ENCODE measurements at places on chromosomes 1 and 21. TPM values are rescaled to one million over a fixed set of nuclear protein-coding genes. Genes with fewer than 3 reads are reported as not detected.

The ZBTB40 gene
- 13.8 TPM for total RNA-seq

GRCh38 chr1:170910273-170910672 lies 25.1 kb upstream of the MROH9 start:
- no peak overlapping the region for H3K4me3 ChIP-seq
- H3K27ac ChIP-seq = peak overlapping the region; percentile 57
- no peaks in the 10 kb centered on the region for H3K27me3 ChIP-seq
- peaks cover 12% of the 10 kb centered on the region for H3K4me1 ChIP-seq
- no peaks in the 10 kb centered on the region for H3K36me3 ChIP-seq
- peak; percentile 86 for DNase-seq

The OR2T33 gene
- not detected for total RNA-seq

GRCh38 chr21:24224422-24224821 lies 1382.9 kb downstream of the MRPL39 start:
- H3K4me3 ChIP-seq = no peak overlapping the region
- no peaks in the 10 kb centered on the region for H3K4me1 ChIP-seq
- H3K27ac ChIP-seq = no peak overlapping the region

- no peak overlapping the region for H3K27ac ChIP-seq
- DNase-seq = no peak
- no peaks in the 10 kb centered on the region for H3K36me3 ChIP-seq
- no peak overlapping the region for H3K4me3 ChIP-seq
- no peaks in the 10 kb centered on the region for H3K27me3 ChIP-seq
Measured at GRCh38 chr1:234089396-234089795, 184.9 kb downstream of the SLC35F3 start.

- DNase-seq = no peak
- no peak overlapping the region for H3K4me3 ChIP-seq
- no peaks in the 10 kb centered on the region for H3K4me1 ChIP-seq
- peaks cover 10% of the 10 kb centered on the region for H3K36me3 ChIP-seq
- no peaks in the 10 kb centered on the region for H3K27me3 ChIP-seq
Measured at GRCh38 chr1:64886877-64887276, 79.5 kb downstream of the JAK1 start.

The NPHS2 gene
- not detected for total RNA-seq

DNA sequence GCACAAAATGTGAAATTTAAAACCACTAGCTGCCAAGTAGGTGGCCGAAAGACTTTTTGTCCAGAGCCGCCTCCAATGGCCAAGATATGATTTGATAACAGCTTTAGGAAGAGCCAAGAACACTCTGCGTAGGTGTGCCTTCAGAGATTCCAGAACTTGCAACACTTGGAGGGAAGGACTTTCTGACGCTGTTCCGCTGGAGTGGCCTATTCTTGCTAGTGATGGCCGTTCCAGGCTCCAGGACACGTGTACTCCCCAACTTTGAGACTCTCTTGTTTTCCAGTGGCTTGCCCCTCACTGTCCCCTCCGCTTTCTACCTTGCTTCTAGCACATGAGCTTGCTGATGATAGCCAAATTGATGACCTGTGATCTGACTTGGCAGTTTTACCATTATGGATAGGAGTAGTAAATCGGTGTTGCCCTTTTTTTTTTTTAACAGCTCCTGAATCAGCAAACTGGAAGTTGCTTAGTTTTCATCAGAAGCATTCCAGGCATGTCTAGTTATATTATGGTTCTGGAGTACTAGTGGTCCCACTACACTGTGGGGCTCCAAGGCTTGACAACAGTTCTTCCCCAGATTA lies 1.0 kb downstream of the PRDX6 start:
- H3K4me3 ChIP-seq = peak overlapping the region; percentile 89
- peaks cover 56% of the 10 kb centered on the region for H3K4me1 ChIP-seq
- H3K36me3 ChIP-seq = peaks cover 37% of the 10 kb centered on the region

DNA sequence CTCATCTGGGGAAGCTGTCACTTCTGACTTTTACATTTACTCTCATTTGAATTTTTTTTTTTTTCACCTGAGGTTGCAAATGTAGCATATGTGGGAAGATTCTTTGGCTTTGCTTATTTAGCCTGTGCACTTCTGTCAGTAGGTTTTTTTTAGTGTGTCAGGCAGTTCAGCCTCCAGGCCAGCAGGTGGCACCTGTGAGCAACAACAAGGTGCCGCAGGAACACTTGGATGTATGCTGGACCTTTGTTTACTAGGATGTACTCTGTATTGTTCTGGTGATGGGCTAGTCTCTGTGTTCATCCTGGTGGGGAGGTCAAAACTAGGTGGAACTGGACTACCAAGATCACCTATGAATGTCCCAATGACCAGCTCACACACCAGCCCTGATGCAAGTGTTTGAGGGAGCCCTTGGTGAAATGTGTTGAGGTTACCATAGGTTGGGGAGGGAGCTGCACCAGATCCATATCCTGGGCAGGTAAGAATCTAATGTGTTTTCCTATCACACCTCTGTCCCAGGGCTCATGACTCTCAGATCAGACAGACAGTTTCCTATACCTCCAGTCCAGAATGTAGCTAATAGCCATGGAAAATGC lies 618.2 kb downstream of the BRINP3 start:
- H3K27ac ChIP-seq = no peak overlapping the region
- H3K4me1 ChIP-seq = no peaks in the 10 kb centered on the region
- no peaks in the 10 kb centered on the region for H3K36me3 ChIP-seq
- no peaks in the 10 kb centered on the region for H3K27me3 ChIP-seq
- H3K4me3 ChIP-seq = no peak overlapping the region

DNA sequence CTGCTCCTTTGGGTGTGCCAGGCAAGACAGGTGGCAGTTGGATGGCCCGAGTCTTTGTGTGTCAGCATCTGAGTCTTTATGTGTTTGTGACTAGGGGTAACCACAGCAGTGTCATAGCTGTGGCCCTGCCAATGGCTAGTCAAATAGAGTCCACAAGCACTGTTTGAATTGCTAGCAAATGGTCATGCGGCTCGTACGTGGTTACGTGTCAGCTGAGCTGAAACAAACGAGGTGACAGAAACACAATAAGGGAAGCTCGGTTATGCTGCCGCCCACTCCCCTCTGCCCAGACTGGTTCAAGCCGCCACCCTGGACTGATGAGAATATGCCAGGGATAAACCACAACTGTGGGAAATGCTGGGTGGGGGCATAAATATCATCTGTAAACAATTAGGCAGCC lies 174.3 kb upstream of the LMO4 start:
- no peaks in the 10 kb centered on the region for H3K27me3 ChIP-seq
- no peaks in the 10 kb centered on the region for H3K36me3 ChIP-seq
- no peak overlapping the region for H3K4me3 ChIP-seq
- no peak overlapping the region for H3K27ac ChIP-seq
- peaks cover 25% of the 10 kb centered on the region for H3K4me1 ChIP-seq

GRCh38 chr1:180631194-180631765 lies 542 bp upstream of the XPR1 start:
- DNase-seq = no peak
- H3K4me1 ChIP-seq = peaks cover 31% of the 10 kb centered on the region
- peaks cover under 1% of the 10 kb centered on the region for H3K27me3 ChIP-seq
- no peaks in the 10 kb centered on the region for H3K36me3 ChIP-seq
- no peak overlapping the region for H3K4me3 ChIP-seq

DNA sequence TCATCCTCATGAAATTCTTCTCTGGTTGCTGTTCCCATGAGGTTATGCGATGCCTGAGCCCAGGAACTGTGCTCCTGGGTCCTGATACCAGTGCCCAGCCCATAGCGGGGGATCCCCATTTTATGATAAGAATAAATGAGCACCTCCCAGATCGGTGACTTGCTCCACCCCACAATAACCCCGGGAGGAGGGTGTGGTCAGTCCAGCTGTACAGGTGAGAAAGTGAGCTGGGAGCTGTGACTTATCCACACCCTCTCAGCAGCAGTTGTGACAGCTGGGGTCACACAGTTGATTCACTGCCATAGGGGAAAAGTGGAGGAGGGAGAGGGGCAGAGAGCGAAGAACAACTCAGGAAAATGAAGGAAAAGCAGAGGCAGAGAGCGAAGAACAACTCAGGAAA lies 33.4 kb downstream of the OR2G3 start:
- no peak overlapping the region for H3K4me3 ChIP-seq
- peak; percentile 44 for DNase-seq
- H3K4me1 ChIP-seq = no peaks in the 10 kb centered on the region
- no peaks in the 10 kb centered on the region for H3K27me3 ChIP-seq
- H3K27ac ChIP-seq = no peak overlapping the region

DNA sequence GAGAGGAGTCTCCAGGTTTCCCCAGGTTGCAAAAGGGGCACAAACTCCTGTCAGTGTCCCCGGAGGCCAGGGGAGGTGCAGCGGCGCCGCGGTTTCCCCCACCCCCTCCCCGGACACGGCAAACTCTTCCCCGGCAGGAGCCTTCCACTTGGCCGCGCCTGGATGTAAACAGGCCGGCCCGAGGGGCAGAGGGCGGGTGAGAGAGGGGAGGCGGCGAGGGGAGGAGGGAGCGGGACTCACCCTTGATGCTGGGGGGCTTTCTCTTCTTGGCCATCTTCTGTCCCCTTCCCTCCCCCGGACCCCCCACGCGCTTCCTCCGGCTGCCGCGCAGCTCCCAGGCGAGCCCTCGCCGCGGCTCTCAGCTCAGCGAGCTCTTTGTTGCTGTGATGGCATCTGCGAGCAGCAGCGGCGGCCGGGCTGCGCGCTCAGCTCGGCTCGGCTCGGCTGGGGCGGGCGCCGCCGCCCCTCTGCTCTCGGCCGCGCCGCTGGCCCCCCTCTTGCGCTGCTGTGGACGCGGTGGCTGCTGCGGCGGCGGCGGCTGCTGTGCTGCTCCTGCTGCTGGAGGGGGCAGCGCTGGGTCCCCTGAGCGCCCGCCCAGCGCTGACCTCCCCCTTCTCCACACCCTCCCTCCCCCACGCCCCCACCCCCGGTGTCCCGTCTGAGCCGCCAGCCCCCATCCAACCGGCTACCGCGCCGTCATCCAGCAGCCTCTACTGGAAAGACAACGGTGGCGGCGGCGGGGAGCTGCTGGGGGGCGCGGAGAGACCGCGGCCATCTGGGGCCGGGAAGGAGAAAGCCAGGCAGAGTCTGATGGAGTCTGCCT lies 4.9 kb upstream of the SLC44A5 start:
- H3K27ac ChIP-seq = no peak overlapping the region
- DNase-seq = peak; percentile 91
- no peaks in the 10 kb centered on the region for H3K4me1 ChIP-seq
- H3K27me3 ChIP-seq = peaks cover 34% of the 10 kb centered on the region

The BARHL2 gene
- total RNA-seq = not detected

The SLC9C2 gene
- total RNA-seq = not detected

- peaks cover 28% of the 10 kb centered on the region for H3K27me3 ChIP-seq
- no peaks in the 10 kb centered on the region for H3K4me1 ChIP-seq
- H3K4me3 ChIP-seq = no peak overlapping the region
Measured at GRCh38 chr21:29943885-29944284, 4.1 kb upstream of the GRIK1 start.

The RGS16 gene
- total RNA-seq = 0.29 TPM

The OR10X1 gene
- total RNA-seq = not detected

The COL16A1 gene
- 158 TPM for total RNA-seq

DNA sequence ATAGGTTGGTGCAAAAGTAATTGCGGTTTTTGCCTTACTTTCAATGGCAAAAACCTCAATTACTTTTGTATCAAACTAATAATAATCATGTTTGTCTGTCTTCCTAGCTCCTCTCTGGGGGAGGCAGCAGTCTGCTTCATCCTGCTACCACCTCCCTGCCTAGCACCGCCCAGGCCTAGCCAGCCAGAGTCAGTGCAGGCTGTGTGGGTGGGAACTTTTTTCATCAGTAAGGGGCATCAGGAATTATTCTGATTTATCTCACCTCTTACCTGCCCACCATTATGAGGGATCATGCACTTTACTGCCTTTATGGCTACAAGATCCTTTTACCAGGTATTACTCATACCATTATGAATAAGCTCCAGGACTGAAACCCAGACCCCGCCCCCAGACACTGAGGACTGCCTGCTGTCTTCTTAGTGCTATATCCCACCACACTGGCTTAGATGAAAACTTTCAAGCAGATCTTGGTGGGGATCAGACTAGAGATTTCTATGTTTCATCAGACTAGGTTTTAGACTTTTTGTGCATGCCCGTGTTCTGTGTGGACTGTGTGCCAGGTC lies 116.4 kb downstream of the PBX1 start:
- H3K4me3 ChIP-seq = no peak overlapping the region
- no peaks in the 10 kb centered on the region for H3K27me3 ChIP-seq
- H3K4me1 ChIP-seq = no peaks in the 10 kb centered on the region
- H3K27ac ChIP-seq = no peak overlapping the region
- no peaks in the 10 kb centered on the region for H3K36me3 ChIP-seq

GRCh38 chr1:35426097-35426586 lies 131.1 kb downstream of the KIAA0319L start:
- no peak overlapping the region for H3K27ac ChIP-seq
- H3K4me3 ChIP-seq = no peak overlapping the region
- no peaks in the 10 kb centered on the region for H3K4me1 ChIP-seq
- DNase-seq = no peak

DNA sequence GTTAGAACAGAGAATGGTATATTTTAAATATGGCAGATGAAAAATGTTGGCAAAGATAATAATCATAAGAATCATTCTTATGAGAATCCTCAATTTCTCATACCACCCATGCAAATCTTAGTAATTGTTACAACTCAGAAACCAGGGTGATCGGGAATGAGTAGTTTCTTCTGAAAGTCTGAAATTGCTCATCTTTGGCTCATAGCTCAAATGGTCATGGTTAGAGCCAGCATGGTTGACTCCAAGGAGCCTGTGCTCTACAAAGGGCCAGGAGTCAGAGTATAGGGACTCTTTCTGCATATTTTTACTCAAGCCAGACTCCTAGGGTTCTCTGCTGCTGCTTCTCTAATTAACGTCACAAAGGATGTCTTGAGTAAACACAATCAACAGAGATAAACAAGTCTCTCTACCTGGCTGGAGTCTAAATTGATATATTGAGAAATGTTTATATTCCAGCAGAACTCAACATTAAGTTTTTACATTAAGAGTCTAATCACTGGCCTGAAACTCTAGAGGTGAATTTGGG lies 1.9 kb upstream of the ETV3 start:
- H3K4me3 ChIP-seq = no peak overlapping the region
- H3K36me3 ChIP-seq = peaks cover 12% of the 10 kb centered on the region
- H3K4me1 ChIP-seq = peaks cover 24% of the 10 kb centered on the region
- H3K27me3 ChIP-seq = no peaks in the 10 kb centered on the region
- H3K27ac ChIP-seq = no peak overlapping the region

GRCh38 chr1:25232866-25233784 lies 823 bp upstream of the SYF2 start:
- H3K4me3 ChIP-seq = peak overlapping the region; percentile 91
- H3K4me1 ChIP-seq = peaks cover 27% of the 10 kb centered on the region
- peak overlapping the region; percentile 89 for H3K27ac ChIP-seq
